ENCODE measurements at places on chromosomes 2 and 18.

GRCh38 chr2:134392442-134393074 is 138.7 kb downstream of the MGAT5 start:
- no peak for DNase-seq

- no peak for DNase-seq
Measured at GRCh38 chr18:49464718-49465598, 4.5 kb upstream of the DYM start.

DNA sequence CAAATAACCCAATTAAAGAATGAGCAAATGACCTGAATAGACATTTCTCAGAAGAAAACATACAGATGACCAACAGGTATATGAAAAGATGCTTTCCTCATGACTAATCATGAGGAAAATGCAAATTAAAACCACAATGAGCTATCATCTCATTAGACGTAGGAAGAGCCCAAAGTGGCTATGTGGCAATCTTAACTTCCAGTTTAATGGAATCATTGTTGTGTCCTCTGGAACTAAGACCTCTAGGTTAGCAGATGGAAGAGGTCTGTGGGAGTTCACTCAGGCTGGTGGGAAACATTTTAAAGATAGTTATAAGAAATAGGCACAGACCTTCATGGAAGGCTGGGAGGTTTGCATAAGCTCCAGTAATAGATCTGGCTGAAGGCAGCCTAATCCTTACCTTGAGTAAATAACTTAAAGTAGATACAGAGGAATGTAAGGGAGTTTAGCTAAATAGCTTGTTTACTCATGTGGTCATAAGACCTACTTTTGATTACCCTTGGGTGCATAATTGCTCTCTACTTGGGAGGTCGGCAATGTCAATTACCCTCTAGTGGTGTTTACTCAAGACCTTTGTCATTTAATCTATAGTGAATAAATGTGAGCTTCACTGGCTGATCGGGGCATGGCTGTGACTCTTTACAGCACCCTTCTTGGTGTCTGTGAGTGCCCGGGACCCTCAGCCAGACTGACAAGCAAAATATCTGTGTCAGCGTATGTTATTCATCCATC is 119.0 kb downstream of the GULP1 start:
- no peak for DNase-seq

DNA sequence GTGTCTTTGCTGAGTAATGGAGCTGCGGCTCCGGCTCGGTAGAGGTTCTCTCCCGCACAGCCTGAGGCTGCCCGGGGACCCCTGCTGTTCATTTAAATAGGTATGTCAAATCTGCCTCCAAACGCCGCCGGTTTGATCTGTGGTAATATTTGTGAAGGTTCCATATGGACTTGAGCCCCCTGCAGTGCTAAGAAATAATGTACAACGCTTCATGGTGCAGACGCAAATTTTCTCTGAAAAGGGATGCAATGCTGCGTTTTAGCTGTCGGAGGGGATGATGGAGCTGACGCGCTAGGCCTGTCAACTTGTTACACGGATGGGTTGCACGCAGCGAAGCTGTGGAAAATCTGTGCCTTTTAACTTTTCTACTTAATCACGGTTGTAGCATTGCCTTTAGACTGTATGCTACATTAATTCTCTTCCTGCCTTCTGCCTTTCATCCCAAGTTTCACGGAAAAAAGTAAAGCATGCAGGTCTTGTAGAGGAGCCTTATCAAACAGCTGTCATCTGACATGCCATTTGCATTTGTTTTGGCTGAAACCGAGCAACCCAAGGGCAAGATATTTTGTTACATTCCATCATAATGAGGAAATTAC is 43.2 kb downstream of the MRPS9 start:
- no peak for DNase-seq

- peak; percentile 37 for DNase-seq
Measured at GRCh38 chr18:8162802-8163201, 446.4 kb upstream of the RAB12 start.

DNA sequence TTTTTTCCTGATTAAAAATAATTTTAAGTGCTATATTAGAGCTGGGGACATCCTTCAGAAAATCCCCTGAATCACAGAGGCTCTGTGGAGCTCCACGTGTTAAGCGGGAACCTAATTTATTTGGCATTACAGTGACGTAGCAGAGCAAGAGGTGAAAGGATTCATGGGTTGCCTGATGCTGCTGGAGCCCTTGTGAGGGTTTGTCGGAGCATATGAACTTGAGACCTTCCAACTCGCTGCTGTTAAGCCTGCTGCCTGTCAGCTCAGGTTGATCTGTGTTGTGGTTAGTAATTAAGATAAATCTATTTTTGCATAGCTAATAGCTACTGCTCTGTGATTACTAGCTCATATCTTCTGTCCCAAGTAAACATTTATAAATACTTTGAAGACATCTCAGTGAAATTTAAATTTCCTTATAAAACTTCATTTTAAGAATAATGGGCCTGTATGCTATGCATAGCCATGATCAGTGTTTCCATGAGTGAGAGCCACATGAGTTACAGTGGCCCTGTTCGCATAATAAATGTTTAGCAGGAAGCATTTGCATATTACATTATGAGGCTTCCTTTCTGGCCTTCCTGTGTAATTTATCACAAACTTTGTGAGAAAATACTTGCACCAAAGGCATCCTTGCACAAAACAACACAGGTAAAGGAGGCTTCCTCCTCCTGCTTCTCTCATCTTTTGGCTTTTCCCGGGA is 438.9 kb downstream of the PTPRM start:
- DNase-seq: no peak

- no peak for DNase-seq
Measured at GRCh38 chr2:58667137-58667774, 426.1 kb upstream of the FANCL start.

Measured in NCI-H774 (cell line).